ENCODE measurements at places on chromosomes 1 and 21.

- no peak for DNase-seq
Measured at GRCh38 chr1:107359472-107360241, 218.8 kb downstream of the NTNG1 start.

DNA sequence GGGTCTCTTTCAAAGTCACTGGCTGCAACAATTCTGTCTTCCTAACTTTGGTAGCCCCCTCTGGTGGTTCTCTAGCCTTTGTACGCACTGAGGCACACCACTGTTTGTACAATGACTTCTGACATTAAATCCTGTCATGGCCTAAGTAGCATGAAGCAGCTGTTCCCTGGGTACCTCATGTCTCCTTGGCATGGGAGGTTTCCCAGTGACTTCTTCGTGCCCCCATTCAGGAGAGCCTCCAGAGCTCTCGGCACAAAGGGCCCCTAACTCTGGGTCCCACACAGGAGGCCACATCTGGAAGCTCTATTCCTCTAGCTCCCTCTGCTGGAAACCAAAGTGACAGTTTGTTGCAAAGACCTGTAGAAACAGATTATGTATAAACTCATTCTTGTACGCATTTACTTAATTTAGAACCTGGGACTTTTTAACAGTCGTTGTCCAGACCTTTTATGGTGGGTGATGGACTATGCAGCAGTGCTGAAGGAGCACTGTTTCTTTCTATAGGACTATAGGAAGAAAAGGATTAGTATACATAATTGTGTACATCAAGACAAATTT is 13.4 kb downstream of the SWT1 start:
- DNase-seq = peak; percentile 13

DNA sequence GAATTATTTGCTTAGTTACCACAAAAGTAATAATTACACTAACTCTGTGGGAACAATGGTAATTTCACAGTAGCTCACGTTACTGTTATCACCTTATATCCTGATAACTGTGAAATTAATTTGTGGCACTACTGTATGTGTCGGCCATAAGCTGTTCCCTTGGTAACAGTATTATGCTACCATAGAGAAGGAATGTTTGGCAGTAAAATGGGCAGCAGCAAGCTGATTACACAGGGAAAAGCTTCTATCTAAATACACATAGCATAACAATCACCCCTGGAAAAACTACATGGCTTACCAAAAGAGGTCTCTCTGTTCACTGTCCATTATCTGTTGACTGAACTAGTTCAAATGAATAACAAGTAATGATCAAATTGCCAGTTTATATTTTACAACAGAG is 124.1 kb downstream of the DPYD start:
- no peak for DNase-seq

GRCh38 chr1:184649451-184649888 is 105.2 kb downstream of the EDEM3 start:
- no peak for DNase-seq

GRCh38 chr1:217524787-217525520 is 105.9 kb downstream of the GPATCH2 start:
- no peak for DNase-seq

DNA sequence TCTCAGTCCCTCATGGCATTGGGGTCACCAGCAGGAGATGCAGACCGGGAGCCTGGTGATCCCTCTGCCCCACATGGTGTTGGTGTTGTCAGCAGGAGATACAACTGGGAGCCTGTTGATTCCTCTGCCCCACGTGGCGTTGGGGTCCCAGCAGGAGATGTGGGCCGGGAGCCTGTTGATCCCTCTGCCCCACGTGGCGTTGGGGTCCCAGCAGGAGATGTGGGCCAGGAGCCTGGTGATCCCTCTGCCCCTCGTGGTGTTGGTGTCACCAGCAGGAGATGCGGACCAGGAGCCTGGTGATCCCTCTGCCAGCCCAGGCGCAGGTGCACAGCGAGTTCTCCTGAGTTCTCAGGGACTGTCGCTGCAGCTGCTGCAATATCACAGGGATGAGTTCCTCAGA is 229.6 kb upstream of the C1orf174 start:
- DNase-seq = no peak

DNA sequence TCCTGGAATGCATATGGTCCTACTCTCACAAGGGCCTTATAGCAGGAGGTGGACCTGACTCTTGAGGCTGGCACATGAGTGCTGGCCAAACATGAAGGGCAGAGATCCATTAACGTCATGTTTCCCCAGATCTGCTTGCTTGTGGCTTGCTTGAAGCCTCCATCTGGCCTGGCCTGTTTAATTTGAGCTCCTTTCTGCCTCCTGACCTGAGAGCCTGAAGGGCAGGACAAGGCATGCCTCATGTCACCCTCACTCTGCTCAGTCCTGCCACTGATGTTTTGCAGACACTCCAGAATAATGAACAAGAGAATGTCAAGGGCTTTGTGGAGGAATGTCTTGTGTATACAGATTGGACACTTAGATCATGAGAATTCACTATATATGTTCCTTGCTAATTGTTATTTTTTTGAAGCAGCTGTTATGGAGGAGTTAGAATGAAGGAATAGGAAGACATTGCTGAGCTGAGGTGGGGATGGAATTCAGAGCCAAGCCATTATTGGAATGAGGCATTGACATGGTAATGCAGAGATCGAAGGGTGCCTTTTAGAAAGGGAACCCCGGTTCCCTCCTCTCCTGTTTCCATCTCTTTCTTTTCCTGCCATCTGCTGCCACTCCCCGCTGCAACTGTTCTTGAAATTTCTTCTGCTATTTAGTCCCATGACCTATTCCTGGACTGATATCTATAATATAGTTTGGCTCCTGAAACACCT is 457.0 kb upstream of the PROX1 start:
- DNase-seq = no peak

DNA sequence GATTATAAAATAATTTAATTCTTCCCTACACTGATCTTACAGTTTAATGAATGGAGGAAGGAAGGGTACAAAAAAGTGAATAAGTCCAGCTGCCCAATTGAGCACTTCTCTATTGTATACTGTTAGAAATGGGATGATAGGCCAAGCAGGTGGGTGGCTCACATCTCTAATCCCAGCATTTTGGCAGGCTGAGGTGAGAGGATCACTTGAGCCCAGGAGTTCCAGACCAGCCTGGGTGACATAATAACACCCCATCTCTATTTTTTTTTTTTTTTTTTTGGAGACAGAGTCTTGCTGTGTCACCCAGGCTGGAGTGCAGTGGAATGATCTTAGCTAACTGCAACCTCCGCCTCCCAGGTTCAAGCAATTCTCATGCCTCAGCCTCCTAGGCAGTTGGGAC is 57.5 kb downstream of the ATP2B4 start:
- no peak for DNase-seq

DNA sequence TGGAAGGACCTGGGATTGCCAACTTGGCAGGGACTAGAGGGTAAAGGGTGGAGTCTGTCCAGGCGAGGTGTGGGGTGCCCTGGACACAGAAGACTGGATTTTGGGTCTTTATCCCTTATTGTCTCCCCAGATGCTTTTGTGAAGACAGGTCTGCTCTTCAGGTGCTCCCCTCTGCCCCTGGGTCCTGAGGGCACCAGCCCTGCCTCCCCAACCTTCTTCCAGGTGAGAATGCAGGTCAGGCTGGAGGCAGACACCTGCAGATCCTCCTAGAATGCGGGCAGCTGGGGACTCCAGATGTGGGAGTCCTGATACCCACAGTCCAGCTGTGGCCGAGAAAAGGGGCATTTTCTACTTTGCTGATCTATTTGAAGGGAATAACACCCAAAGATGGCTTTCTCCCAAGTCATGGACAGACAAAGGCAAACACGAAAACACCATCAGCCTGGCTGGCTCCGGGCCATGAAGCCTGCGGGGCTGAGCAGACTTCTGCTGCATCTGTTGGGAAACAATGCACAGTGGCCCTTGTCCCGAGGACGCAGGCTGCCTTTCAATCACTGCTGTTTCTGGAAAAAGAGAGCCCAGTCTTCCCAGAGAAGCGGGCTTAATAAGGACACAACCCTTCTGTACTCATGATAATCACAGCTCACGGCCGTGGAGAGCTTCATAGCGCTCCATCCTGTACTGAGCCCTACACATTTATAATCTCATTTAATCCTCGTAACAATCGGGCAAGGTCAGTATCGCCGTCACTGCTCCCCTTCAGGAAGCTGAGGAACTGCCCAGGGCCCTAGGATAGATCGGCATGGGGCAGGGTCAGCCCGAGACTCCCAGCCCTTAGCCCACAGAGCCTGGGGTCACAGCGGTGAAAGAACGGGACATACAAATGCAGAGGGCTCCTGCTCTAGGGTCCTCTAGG is 62.0 kb upstream of the ABCG1 start:
- DNase-seq = no peak

- no peak for DNase-seq
Measured at GRCh38 chr1:223332997-223333396, 31.0 kb downstream of the SUSD4 start.

DNA sequence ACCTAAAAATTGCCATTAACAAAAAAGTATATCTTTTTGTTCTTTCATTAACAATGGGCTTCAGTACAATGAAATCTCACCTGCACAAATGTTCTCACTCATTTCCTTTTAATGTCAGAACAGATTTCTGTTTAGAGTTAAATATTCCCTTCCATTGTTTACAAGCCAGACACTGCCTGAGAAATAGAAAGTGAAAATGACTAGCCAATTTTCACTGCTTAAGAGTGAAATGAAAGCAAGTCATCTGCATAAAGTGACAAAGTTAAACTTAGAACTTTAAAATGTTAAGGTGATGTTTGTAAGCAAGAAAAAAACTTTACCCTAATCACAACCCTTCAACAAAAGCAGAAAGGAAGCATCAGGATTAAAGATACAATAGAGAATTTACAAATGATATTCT is 27.5 kb downstream of the COA6 start:
- no peak for DNase-seq

DNA sequence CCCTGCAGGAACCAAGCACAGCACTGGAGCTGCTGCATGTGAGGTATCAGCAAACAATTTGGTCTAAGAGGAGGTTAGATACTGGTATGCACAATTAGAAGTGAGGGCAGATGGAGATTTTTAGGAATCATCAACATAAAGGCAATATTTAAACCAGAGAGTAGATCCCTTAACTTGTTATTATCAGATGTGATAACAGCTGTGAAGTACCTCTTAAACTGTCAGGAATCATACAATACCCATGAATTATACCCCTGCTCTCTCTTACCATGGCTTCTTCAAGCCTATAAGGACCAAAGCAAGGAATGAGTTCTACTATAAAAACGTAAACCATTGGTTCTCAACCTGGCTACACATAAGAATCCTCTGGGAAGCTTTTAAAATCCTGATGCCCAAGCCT is 3.9 kb downstream of the BCAR3 start:
- DNase-seq = no peak

DNA sequence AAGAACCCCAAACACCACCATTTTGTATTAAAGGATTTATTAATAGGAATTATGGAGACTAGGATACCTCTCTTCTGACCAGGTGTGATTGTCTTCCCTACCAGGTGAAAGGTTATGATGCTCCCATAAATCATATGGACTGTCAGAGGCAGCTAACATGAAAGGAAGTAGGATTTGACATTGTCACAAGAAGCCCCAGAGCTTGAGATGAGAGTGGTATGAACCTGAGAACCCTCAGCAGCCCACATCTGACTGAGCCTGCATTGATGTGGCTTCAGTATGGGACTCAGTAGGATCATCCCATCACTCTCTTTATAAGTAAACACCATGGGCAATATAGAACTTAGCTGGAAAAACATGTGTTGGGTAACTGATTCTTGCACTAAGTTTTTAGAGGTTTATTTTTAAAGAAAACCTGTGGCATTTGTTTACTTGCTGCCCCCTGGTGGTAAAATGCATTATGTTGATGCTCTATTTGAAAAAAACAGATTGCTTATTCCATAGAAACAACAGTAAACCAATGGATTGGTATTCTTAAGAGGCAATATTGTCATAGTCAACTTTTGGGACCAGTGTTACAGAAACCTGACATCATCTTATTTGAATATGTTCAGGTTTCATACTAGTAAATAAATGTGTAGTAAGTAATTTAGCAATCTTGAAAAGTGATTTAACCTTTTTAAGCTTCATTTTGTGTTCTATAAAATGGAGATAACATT is 16.6 kb upstream of the CACYBP start:
- DNase-seq = no peak
